Fibroblast of skin of right biceps (primary cell): ENCODE measurements at places on chromosomes 3 and 15.

DNA sequence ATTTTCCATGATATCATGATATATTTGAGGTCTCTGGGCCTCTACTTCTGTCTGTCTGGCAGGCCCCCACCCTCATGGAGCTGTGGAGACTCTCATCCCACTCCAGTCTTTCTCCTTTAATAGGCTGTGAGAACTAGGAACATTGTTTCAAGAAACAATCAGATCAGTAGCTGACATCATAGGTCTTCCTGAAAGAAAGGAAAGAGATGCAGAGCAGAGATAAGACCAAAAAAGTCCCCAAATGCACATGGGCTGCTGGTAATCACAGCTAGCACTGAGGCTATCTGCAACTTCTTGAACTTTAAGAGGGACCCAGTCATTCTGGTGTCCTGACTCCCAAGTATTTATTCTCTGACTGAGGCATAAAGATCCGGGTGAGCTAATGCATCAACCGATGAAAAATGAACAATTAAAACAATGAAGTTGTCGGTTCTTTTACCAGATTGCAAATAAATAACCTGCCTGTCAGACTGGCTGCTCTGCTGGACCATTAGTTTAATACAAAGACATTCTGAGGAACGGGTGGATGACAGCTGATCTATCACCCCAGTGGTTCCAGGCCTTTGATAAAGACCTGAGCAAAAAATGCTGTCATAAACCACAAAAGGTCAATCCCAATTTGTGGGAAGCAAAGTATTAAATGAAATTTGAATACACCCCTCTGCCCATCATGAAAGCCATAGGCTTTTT, 780.8 kb upstream of the GOLIM4 start:
- no peak for DNase-seq

- DNase-seq = no peak
Observed at GRCh38 chr3:134251731-134252391, 1.2 kb upstream of the RYK start.

- DNase-seq = peak; percentile 79
Observed at GRCh38 chr3:23611737-23612295, 193.9 kb upstream of the UBE2E1 start.

- DNase-seq = no peak
Observed at GRCh38 chr3:193948459-193948858, 187.5 kb upstream of the HES1 start.

GRCh38 chr3:42655980-42656679, 2.6 kb downstream of the ZBTB47 start:
- peak; percentile 52 for DNase-seq

- DNase-seq = peak; percentile 88
Observed at GRCh38 chr3:17605032-17605431, 137.4 kb downstream of the TBC1D5 start.

GRCh38 chr3:172707967-172708366, 2.9 kb downstream of the NCEH1 start:
- DNase-seq = peak; percentile 48

GRCh38 chr15:92098869-92099268, 245.4 kb downstream of the SLCO3A1 start:
- no peak for DNase-seq

GRCh38 chr3:152051501-152052404, 178.3 kb downstream of the SUCNR1 start:
- DNase-seq = peak; percentile 67

- peak; percentile 9 for DNase-seq
Observed at GRCh38 chr3:119403201-119403600, 60.2 kb downstream of the TMEM39A start.

- DNase-seq = no peak
Observed at GRCh38 chr3:106347350-106347749, 478.5 kb upstream of the CBLB start.

- DNase-seq = no peak
Observed at GRCh38 chr3:40661284-40661683, 136.5 kb downstream of the ZNF621 start.

GRCh38 chr3:173411375-173411973, 13.9 kb downstream of the NLGN1 start:
- peak; percentile 37 for DNase-seq

- DNase-seq = no peak
Observed at GRCh38 chr3:24211381-24211780, 266.3 kb downstream of the NR1D2 start.

DNA sequence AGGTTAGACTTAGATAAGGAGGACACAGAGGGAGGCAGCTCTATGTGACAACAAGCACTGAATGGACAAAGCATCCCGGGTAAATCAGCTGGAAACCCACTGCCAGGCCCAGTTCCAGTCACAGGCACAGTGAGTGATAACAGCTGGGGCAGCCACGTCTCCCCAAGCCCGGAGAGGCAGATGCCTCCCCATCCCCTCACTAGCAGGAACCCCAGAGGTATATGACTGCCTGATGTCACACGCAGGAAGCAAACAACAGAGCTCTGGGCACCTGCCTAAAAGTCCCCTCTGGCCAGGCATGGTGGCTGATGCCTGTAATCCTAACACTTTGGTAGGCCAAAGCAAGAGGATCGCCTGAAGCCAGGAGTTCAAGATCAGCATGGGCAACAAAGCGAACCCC, 18.2 kb downstream of the C15orf62 start:
- DNase-seq = no peak

DNA sequence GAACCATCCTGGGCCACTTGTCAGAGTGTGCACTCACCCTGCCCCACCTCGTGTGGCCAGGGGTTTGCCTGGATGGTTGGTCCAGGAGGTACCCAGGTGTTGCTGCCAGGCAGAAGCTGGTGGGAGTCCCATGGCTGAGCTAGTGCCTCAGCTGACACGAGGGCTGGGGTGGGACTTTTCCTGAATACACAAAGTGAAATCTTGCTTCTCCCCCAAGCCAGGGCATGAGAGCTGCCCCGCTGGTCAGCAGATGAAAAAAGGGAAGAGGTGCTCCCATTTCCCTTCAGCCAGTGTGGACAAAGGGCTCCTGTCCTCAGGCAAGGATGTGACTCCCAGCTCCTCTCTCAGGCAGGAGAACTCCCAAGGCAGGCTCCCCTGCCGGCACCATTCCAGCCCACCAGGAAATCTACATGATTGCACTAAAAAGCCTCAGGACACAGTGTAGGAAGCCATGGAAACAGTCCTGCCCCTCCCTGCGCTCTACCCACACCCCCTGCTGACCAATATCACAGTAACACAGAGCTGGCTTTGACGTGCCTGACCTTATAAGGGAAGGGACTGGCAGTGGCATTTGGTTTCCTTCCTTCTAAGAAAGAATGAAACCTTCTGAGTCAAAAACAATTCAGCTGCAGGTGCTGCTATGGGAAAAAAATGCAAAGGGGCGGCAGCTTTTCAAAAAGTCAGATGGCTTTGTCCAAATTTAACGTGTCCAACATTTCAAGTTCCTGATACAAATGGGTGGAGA, 33.9 kb downstream of the MYO5C start:
- DNase-seq = peak; percentile 76

GRCh38 chr3:156483426-156483825, 71.5 kb downstream of the SSR3 start:
- peak; percentile 78 for DNase-seq

DNA sequence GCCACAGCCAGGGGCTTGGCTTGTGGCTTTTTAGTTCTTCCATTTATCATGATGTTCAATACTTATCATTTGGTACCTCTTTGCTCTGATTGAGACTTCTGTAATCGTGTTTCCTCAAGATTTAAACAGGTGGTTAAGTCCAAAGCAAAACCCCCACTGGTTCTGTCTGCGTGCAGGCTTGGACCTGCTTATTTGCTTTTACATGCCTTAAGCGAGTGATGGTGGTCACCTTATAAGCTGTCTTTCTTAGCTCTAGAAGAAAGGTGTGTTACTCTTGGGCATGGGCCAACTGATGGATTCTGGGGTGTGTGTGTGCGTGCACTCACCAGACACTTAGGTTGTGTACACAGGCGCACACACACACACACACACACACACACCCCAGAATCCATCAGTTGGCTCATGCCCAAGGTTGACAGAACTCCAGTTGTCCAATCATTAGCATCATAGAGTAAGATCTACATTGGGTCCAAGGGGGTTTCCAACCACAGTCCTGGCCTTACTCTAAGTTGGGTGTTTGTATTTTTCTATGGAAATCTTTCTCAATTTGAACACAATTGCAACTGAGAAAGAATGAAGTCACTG, 1.2 kb downstream of the MYZAP start:
- no peak for DNase-seq

DNA sequence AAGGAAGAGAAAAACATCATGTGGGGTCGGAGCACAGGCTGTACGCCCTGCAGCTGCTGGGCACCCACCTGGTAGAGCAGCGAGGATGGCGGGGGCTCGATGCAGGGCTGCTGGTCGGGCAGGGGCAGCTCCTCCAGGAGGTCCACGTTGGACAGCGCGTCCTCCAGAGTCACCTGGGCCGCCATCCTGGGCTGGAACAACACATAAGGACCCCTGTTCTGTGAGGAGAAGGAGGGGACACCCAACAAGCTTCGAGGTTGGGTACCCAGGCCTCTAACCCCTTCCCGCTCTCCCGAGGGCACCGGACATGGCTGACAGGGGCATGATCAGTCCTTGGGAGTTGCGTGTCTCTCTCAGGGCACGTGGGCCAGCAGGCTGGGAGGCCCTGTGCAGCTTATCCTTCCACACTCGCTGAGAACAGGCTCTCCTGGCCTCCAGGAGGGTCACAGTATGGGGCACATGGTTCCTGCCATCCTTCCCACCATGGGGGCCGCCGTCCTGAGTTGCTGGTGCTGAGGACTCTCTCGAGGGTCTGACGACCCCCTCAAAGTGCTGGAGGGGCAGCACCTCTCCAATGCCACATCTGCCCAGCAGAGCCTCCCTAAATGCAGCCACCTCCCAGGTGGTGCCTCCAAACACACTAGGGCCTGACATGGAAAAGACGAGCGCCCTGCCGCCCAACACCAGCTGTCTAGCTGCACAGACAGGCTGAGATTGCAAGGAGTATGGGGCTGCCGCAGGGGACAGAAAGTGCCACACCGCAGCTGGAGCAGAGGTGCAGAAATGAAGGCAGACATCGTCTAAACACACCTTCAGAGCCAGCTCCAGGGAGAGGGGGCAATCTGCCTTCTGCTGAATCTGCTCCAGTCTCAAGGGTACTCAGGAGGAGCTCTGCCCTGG, 32.8 kb downstream of the CYFIP1 start:
- DNase-seq = no peak

- peak; percentile 78 for DNase-seq
Observed at GRCh38 chr3:24387000-24387399, 107.7 kb downstream of the THRB start.

GRCh38 chr15:84814916-84815315, 2.2 kb upstream of the ALPK3 start:
- DNase-seq = no peak

DNA sequence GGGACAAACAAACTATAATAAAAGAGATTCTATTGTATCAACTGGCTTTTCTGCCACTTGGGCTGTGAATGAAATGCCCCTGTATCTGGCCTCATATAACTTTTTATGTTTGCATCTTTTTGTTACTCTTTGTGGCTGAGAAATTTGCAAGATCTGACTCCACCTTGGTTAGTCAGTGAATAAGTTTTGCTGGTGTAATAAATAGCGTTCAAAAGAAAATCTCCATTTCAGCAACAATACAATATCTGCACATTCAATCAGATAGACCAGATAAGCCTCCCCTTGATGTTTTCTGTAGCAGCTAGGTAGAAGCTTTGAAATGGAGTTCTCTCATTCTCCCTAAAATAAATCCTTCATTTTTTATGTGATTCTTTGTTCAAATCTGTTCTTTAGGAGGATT, 12.0 kb downstream of the TRAT1 start:
- DNase-seq = no peak

DNA sequence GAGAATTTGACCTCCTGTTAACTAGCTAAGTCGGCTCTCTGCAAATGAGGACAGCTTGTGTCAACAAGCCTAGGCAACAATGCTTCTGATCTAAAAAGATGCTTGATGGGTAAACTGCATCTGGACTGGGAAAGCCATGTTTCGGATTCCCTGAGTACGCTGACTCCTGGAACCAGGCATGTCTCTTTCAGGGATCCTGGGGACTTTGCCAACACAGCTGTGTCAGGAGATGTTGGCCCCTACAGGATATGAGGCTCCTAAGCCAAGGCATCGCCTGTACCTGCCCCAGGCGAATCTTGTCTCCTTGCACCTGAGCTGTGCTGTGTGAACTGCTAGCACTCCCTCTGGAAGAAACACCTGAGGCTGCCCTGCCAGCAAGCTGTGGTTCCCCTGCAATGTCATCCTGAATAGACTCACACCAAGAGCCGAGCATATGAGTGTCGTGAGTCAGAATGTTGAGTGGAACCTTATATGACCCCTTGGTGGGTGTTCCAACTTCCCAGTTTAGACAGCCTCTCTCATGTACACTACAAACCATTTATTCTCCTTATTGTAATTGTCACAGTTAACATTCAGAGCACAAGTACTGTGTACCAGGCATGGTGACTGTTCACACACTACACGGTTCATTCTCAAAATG, 17.0 kb downstream of the EOGT start:
- DNase-seq = no peak

DNA sequence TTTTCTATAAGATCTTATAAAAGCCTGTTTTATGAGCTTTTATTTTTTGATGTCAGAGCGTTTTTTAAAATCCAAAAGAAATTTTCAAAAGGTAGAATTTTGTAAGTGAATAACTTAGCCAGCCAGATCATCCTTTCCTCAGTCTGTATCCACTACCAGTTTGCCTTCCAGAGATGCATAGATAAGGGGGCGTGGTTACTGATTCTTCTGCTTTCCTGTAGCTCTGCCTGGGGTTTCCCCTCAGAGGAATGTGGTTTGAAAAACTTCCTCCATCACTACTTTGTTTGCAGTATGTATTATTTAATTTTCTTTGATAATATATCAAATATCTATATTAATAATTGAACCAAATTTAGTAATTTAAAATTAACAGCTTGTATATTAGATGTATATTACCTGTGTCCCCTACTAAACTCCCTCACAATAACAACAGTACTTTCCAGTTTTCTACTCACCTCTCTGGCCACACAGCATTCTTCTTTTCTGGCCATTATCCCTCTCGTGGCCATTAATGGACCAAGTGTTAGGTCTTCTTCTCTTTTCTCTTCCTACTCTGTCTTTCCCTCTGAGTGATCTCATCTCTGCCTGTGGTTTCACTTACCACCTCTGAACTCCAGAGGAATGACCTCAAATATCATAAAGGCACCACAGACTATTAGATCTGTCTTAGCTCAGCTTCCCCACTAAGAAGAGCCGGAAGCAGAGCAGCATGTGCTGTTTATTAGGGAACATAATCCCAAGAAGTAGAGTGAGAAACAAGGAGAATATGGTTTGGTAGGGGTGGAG, 239.7 kb downstream of the UBE2E2 start:
- peak; percentile 54 for DNase-seq

DNA sequence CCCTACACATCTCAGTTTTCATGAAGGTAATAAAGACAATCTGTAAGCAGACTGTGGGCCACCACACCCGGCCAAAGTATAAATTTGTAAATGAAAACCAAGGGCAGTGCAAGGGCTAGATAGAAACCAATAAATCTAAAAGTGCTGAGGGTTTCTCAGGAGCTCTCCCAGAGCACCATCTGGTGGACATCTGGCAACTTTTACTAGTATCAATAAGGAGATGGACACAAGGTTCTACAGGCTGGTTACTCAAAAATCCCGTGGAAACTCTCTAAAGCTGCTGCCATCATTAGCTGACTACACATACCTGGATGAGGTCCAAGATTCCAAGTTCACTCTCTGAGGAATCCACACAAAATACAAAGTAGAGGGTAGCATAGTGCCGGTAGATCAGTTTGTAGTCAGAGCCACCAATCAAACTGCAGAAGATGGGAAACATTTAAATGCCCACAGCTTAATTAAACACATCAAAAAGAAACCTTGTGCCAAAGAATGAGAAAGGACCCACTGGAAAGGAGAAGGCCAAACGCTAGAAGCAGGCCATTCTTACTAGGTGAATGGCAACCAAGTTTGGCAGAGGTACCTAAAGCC, 5.5 kb downstream of the AP3S2 start:
- DNase-seq = peak; percentile 73

- no peak for DNase-seq
Observed at GRCh38 chr3:173510565-173510964, 113.0 kb downstream of the NLGN1 start.
